Kidney (tissue), 22 donors: ENCODE measurements at places on chromosomes 6 and 20. TPM values are rescaled to one million over a fixed set of nuclear protein-coding genes. Genes with fewer than 3 reads are reported as not detected.
A peak's percentile ranks its signal among the peaks of the same experiment; 100 is the strongest.

DLK2 gene
- 0.50 TPM for total RNA-seq

LAMA4 gene
- total RNA-seq, result 20.7 TPM

SLC35F1 gene
- 0.63 TPM for total RNA-seq

FAM83C gene
- total RNA-seq, result not detected

SLC2A10 gene
- total RNA-seq, result 7.1 TPM

TTBK1 gene
- total RNA-seq, result 0.31 TPM

- no peaks in the 10 kb centered on the region for H3K4me1 ChIP-seq
- H3K27me3 ChIP-seq, result no peaks in the 10 kb centered on the region
- H3K4me3 ChIP-seq, result no peak overlapping the region
- no peaks in the 10 kb centered on the region for H3K36me3 ChIP-seq
Measured at GRCh38 chr6:165805636-165806035, 142.6 kb upstream of the PDE10A start.

DNA sequence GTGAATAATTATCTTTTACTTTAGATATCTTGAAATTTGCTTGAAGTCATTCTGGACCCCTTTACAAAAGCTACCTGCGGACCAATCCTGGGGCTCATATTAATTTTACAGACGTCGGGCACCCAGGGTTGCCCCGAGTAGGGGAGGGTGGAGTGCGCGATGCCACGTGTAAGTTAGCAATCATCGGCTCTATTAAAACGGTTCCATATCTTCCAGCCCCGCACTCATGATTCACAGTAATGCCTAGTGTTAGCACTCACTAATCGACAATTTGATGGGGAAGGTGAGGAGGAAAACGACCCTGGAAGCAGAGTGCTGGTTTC lies 34.9 kb upstream of the TCF21 start:
- DNase-seq, result no peak
- H3K27me3 ChIP-seq, result peaks cover 10% of the 10 kb centered on the region
- no peaks in the 10 kb centered on the region for H3K4me1 ChIP-seq
- no peak overlapping the region for H3K27ac ChIP-seq
- H3K4me3 ChIP-seq, result no peak overlapping the region
- H3K36me3 ChIP-seq, result no peaks in the 10 kb centered on the region

- H3K4me1 ChIP-seq, result no peaks in the 10 kb centered on the region
- no peak overlapping the region for H3K4me3 ChIP-seq
- no peaks in the 10 kb centered on the region for H3K27me3 ChIP-seq
- H3K36me3 ChIP-seq, result peaks cover 2% of the 10 kb centered on the region
- H3K27ac ChIP-seq, result no peak overlapping the region
Measured at GRCh38 chr6:144753023-144753705, 468.0 kb downstream of the UTRN start.

DNA sequence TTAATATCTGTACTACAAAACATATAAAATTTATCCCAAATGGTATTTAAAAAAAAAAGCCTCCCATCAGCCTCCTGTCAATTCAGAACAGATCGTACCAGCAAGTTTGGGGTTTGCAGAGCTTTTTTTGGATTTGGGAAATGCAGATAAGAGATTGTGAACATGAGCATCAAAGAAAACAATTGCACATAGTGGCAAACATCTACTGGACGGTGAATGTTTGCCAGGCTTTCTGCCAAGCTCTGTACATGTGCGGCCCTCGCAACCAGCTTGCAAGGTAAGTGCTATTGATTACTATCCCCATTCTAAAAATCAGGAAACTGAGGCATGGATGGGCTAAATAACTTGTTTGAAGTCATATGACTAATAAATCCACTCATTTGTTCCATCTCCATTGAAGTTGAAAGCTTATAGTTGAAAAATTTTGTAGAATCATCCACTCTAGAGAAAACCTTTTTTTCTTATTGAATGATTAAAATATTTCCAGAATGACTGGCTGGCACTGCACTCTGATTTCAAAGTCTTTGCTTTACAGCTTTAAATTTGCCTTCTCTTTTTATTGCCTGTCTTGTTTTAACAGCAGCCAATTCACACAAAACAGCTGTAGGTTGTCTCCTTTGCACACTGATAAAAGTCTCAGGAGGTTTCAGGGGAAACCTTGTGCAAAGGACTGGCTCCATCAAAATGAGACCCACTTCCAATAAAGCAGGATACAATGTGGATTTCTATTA lies 37.4 kb upstream of the SIRT5 start:
- H3K4me1 ChIP-seq, result no peaks in the 10 kb centered on the region
- no peaks in the 10 kb centered on the region for H3K36me3 ChIP-seq

GRCh38 chr6:43475516-43475915 lies 1.9 kb upstream of the TJAP1 start:
- DNase-seq, result no peak
- H3K27ac ChIP-seq, result no peak overlapping the region
- H3K4me3 ChIP-seq, result no peak overlapping the region
- H3K4me1 ChIP-seq, result peaks cover 11% of the 10 kb centered on the region

DNA sequence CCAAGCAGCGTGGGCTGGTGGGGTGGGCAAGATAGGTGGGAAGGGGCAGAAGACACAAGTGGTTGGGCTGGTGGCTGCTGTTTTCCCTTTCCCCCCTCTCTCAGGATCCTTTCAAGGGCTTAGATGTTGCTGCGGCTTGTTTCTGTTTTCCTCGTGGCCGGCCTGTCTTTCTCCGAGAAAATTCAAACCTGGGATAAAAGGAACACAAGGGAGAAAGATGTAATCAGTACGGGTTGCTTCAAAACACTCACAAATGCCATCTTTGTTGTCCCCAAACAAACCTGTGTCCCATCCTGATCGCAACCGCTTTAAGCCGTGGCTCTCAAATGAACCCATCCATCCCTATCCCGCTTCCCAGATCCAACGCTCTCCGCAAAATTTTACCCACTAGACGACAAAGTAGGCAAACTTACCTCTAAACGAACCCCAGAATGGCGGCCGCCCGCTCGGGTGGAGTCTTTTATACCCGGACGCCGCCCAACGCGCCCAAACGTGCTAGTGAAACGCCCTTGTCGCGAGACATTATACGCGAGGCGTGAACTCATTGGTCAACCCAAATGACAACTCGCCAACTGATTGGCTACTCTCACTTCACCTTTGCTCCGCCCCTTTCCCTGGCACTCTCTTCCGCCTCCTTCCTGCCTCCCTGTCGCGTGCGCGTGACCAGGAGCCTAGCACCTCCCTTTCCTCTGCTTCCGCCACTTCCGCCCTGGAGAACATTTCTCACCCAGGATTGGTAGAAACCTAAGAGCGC lies at the start of gene PPP1R10:
TSS of gene PPP1R10 (minus strand) at position 433 of the 754 bp plus-strand sequence. CDS start 7,299 bp downstream, outside the sequence.
- peak; percentile 100 for DNase-seq
- H3K4me1 ChIP-seq, result peaks cover 6% of the 10 kb centered on the region
- H3K4me3 ChIP-seq, result peak within 1 kb of the TSS; percentile 95
- H3K36me3 ChIP-seq, result peaks cover 5% of the 10 kb centered on the region
- no peaks in the 10 kb centered on the region for H3K27me3 ChIP-seq

DNA sequence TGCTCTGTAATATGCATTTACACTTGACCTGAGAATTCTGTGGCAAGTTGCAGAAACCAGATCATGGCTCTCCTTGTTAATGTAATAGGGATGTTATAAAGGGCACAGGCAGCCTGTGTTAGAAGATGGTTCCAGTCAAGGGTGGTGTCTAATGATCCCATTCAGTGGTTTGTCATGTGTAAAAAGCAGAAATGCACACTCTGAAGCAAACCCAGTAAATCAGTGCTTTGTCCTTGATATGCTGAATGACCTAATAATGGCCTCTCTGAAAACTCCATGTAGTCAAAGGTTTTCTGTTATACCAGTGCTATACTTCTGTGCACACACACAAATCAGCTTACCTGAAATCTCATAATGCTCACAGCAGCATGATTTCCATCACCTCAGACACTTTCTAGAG lies 66.2 kb downstream of the SOBP start:
- no peak overlapping the region for H3K27ac ChIP-seq
- no peaks in the 10 kb centered on the region for H3K27me3 ChIP-seq
- no peak for DNase-seq
- no peaks in the 10 kb centered on the region for H3K36me3 ChIP-seq
- H3K4me3 ChIP-seq, result no peak overlapping the region
- no peaks in the 10 kb centered on the region for H3K4me1 ChIP-seq

DNA sequence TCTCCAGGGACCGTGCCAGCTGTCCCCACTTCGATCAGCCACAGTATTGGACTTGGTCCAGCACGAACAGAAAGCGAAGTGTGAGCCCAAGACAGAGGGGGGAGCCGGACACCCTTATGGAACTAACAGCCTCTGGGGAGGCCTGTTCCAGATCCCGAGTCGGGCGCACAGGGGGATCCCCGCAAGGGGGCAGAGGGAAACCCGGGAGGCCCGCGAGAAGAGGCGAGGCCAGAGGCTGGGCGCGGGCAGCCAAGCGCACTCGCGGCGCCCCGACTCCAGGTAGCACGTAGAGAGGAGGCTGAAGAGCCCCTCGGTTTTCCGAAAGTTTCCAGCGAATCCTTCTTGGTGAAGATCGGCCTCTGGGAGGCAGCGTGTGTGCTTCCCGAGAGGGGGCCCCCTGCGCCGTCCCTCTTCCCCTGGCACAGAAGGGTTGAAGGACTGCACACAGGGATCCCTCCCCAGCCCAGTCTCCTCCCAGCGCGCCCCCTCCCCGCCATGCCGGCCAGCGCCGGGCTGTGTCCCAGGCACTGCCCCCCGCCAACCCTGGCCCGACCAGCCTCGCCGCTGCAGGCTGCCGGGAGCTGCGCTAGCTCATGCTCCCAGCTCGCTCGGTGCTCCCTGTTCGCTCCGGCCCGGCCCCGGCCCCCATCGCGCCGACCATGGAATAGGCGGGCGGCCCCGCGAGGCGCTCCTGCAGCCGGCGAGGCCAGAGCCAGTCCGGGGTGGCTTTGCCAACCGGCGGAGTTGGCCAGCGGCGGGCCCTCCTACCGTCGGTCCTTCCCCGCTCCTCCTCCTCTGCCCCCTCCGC lies 577 bp upstream of the SLC24A3 start:
- peak overlapping the region; percentile 33 for H3K4me3 ChIP-seq
- H3K27ac ChIP-seq, result no peak overlapping the region
- H3K36me3 ChIP-seq, result no peaks in the 10 kb centered on the region
- peak; percentile 60 for DNase-seq
- H3K27me3 ChIP-seq, result peaks cover 12% of the 10 kb centered on the region
- peaks cover 5% of the 10 kb centered on the region for H3K4me1 ChIP-seq

DNA sequence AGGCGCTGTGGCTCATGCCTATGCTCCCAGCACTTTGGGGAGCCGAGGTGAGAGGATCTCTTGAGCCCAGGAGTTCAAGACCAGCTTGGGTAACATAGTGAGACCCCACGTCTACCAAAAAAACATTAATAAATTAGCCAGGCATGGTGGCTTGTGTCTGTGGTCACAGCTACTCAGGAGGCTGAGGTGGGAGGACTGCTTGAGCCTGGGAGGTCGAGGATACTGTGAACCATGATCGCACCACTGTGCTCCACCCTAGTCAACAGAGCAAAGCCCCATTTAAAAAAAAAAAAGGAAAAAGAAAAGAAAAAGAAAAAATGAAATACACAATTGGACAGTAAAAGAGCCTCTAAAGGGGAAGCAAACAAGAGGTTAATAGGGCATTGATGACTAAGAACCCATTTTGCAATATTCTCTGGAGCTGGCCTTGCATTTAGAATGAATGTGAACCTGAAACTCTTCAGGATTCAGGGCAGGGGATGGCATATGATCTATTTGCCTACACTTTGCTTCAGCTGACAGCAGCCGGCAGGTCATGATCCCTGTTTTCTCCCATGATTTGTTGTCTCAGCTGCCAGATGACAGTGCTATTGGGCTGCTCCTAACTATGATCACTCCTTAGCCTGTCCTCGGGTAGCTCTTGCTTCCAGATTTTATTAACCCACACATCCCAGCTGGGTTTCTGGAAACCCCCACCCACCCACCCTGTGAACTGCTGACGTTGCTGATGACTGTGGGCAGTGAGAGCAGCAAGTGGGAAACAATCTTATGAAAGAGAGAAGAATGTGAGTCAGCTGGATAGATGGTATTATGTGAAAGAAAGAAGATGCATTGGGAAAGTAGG lies 83.8 kb upstream of the ELOVL5 start:
- H3K36me3 ChIP-seq, result no peaks in the 10 kb centered on the region
- no peaks in the 10 kb centered on the region for H3K4me1 ChIP-seq
- H3K27me3 ChIP-seq, result no peaks in the 10 kb centered on the region
- H3K4me3 ChIP-seq, result no peak overlapping the region
- DNase-seq, result peak; percentile 69
- no peak overlapping the region for H3K27ac ChIP-seq

- no peaks in the 10 kb centered on the region for H3K27me3 ChIP-seq
- no peak overlapping the region for H3K4me3 ChIP-seq
- no peak overlapping the region for H3K27ac ChIP-seq
- no peaks in the 10 kb centered on the region for H3K4me1 ChIP-seq
- H3K36me3 ChIP-seq, result no peaks in the 10 kb centered on the region
Measured at GRCh38 chr20:47921408-47921807, 136.1 kb upstream of the SULF2 start.

DNA sequence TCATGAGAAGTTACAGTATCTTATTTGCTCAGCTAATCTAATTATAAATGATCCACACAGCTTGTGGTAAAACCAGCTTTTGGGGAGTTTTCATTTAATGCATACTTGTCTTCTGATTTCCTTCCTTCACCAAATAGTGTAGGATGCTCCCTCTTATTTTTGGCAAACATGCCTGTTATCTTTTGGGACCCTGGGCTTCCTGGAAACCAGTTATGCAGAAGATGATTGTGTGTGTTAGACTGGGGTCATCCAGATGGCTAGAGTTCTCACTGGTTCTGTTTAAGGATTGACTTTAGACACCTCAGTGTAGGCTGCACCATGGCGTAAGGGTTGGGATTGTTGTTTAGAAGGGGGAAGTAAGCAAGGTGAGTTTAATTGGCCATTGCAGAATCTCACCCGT lies 61.3 kb downstream of the PTPN1 start:
- no peak overlapping the region for H3K27ac ChIP-seq
- H3K27me3 ChIP-seq, result no peaks in the 10 kb centered on the region
- H3K4me1 ChIP-seq, result peaks cover 16% of the 10 kb centered on the region
- H3K4me3 ChIP-seq, result no peak overlapping the region
- H3K36me3 ChIP-seq, result peaks cover 26% of the 10 kb centered on the region
